ENCODE measurements at places on chromosomes 13 and 19.

DNA sequence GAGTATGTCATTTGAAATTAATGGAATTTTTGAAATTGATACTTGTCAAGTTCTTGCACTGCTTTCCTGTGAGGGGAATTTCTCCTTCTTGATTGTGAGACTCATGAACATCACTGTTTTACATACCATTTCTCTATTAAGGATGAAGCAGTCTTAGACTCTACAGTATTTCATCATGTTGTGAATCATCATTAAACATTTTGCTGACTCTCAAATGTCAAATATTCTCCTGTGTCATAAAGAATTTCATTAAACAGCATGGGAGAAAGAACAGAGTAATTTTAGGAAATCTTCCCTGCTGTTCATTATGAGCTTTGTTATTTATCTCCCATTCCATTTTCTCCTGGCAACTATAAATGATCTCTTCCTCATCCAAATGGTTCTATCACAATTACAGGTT is 729.0 kb downstream of the PCDH9 start:
- no peak for DNase-seq

GRCh38 chr13:36174923-36175322 is 39.4 kb downstream of the SOHLH2 start:
- DNase-seq = no peak

GRCh38 chr13:102799426-102800144 is 666 bp downstream of the BIVM start:
- DNase-seq = no peak

GRCh38 chr13:89465366-89465765 is 1794.2 kb downstream of the SLITRK5 start:
- no peak for DNase-seq

DNA sequence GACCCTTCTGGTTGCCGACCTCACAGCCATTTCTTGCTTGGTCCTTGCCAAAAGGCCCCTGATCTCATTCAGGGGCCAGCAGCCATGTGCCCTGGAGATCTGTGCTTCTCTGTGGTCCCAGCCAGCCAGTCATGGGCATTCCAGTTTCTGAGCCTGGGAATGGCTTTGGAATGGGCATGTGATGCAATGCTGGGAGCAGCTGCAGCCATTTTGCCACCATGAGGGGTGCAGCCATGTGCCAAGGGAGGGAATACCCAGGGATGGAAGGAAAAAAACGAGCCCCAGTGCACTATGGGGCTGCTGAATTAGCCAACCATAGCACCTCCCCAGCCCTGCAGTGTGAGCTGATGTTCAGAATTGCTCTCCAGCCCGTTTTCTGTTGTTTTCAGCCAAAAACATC is 26.3 kb downstream of the F2RL3 start:
- no peak for DNase-seq

DNA sequence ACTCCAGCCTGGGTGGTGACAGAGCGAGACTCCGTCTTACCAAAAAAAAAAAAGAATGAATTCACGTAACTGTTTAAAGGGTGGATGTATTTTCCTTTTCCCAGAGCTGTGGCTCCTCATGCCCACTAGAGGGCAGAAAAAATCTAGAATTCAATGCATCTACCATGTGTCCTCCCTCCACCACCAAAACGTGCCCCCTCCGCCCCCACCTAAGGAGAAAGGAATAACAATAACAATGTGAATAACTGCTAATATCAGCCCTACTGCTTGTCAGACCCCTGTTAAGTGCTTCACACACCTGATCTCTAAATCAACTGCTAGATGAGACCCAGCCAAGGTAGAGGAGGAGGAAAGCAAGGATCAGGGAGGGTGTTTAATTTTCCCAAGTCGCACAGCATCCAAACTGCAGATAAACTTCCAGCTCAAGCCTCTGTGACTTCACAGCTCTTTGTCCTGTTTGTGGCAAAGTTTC is 20.2 kb upstream of the PNMA8B start:
- no peak for DNase-seq

GRCh38 chr13:63128716-63129115 is 1713.1 kb upstream of the PCDH20 start:
- no peak for DNase-seq

DNA sequence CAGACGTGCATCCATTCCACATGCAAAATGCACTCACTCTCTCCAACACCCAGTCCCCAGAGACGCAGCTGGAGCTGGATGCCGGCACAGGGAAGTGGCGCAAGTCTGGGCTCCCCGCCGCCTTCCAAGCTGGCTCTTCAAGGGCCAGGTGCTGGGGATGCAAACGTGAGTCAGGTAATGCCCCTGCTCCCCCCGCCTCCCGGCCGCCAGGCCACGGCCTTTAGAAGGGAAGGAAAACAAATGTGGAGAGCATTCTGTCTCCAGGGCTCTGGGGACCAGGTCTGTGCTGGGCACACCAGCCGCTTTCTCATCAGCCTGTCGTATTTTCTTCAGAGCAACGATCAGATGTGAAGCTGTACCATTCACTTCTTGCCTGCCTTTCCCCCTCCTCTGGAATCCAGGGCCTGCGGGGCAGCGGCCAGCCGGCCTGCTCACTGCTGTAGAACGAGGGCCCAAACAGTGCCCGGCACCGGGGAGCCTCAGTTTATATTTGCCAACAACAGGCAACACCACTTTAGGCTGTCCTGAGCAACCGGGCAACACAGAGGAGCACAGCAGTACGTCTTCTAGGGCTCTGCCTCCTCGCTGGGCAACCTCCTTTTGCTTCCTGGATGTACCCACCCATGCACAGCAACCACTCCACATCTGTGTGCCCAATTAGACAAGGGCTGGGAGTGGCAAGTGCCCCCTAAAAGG is 3.8 kb downstream of the RAB20 start:
- no peak for DNase-seq

- no peak for DNase-seq
Measured at GRCh38 chr13:98915981-98916380, 61.9 kb downstream of the DOCK9 start.

DNA sequence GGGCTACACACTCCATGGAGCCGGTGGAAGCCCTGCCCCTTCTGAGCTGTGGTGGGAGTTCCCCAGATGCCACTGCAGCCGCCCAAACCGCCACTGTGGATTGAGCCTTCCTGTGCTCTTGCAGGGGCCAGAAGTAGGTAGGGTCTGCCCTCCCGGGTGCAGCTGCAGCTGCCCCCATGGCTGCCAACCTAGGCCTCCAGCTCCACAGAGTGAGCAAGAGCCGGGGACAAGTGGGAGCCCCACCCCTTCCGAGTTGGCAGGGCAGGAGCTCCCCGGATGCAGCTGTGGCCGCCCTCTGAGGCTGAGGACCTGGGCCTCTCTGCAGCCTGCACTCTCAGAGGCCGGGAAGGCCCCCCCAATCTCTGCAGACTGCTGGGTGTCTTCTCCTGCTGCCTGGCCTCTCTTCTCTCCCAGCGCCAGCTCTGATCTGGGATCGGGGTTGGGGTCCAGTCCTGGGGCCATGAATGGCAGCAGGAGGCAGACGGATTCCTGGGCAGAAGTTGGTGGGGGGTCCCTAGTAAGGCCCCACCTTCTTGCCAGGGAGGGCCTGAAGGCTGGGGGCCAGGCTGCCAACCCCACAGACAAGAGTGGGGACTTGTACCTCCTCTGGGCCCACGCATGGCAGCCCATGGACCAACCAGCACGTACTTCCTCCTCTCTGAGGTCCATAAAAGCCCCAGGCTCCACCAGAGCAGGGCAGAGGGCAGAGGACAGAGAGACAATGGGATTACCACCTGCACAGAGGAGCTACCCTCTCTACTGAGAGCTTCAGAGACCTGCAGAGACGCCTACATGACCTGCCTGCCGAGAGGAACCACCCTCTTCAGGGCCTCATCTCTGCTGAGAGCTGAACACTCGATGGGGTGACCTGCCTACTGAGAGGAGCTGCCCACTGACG is 28.9 kb downstream of the AP2S1 start:
- no peak for DNase-seq

GRCh38 chr13:98927951-98928927 is 49.6 kb downstream of the DOCK9 start:
- DNase-seq = no peak

DNA sequence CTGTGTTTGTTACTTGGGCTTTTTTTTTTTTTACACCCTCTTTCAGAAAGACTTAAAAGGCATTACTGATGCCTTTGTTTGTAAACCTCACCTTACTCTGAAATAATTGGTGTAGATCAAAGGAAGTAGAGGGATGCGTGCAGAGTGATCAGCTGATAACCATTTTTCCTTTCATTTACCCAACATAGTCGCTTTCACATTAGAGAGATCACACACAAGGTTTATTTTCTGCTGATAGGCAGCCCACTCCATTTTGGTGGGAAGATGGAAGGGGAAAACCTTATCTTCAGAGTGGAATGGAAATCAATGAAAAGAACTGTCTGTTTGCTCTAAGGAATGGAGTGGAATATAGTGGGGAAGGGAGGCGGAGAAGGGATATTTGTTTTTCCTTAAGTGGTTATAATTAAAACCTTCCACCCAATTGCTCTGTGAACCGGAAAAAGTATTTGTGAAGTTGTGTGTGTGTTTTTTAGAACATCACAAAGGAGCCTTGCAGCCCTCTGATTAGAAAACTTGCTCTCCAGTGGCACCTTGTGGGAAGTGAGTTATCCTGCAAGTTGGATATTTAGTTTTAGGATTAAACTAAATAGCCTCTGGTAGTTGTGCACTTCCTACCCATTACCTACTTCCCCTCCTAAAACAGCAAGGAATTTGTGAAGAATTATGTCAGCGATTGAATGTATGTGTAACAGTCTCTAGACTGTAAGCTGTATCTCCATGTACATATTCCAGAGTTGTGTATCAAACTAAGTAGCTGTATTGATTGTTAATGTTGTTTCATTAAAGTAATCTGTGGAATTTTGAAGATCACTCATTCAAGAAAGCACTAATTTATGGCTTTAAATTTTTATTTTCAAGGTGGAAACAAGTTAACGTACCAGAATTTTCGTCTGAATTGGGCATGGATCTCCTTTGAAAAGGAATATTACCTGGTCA is 76.8 kb downstream of the FREM2 start:
- no peak for DNase-seq

DNA sequence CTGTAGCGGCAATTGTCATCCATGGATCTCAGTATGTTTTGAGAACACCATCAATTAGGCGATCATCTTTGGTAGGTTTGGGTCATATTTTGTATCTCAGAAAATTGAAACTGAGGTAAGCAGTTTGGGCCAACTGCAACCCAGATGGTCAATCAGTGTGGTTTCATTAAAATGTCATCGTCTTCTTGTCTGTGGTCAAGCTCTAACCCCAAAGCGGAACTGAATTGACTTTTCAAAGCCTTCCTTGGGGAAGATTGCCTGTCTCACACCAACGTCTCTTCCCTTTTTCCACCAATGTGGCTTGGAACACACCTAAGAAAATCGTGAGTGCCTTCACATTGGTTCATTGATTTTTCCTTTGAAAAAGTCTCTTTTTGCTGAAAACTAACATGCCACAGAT is 56.3 kb upstream of the UBAC2 start:
- no peak for DNase-seq

GRCh38 chr13:34696296-34696695 is 245.8 kb upstream of the NBEA start:
- no peak for DNase-seq
